ENCODE measurements at places on chromosomes 2 and 18. TPM values are rescaled to one million over a fixed set of nuclear protein-coding genes. Genes with fewer than 3 reads are reported as not detected.

LINC00305 gene
- total RNA-seq, result not detected

TUBB8B gene
- not detected for total RNA-seq

TWSG1 gene
- 30.3 TPM for total RNA-seq

ODC1 gene
- 99.7 TPM for total RNA-seq

SCN7A gene
- 50.6 TPM for total RNA-seq

ZNF385B gene
- total RNA-seq, result 1.0 TPM

REG3G gene
- total RNA-seq, result not detected

POMC gene
- total RNA-seq, result 4.2 TPM

NAPG gene
- total RNA-seq, result 25.1 TPM

GKN1 gene
- not detected for total RNA-seq

RASGRP3 gene
- 49.1 TPM for total RNA-seq

CNDP1 gene
- total RNA-seq, result not detected

KRTCAP3 gene
- not detected for total RNA-seq

CCDC68 gene
- total RNA-seq, result 0.52 TPM

GALR1 gene
- total RNA-seq, result not detected

ARPC2 gene
- total RNA-seq, result 172 TPM

DIPK1C gene
- total RNA-seq, result 5.2 TPM

KLHL41 gene
- 2,637 TPM for total RNA-seq

PROC gene
- total RNA-seq, result not detected

RAD51AP2 gene
- not detected for total RNA-seq

ANKRD39 gene
- 3.7 TPM for total RNA-seq

PROKR1 gene
- total RNA-seq, result 0.52 TPM

CLEC4F gene
- total RNA-seq, result not detected

TUBA4B gene
- total RNA-seq, result not detected

DHRS9 gene
- 2.1 TPM for total RNA-seq

SNRPD1 gene
- 14.1 TPM for total RNA-seq

ZNF396 gene
- total RNA-seq, result 1.6 TPM

MOGAT1 gene
- total RNA-seq, result not detected

SNTG2 gene
- total RNA-seq, result under 0.01 TPM

ZC3H6 gene
- 4.7 TPM for total RNA-seq

SCN9A gene
- total RNA-seq, result 14.1 TPM

ACMSD gene
- not detected for total RNA-seq

CDCA7 gene
- 9.9 TPM for total RNA-seq

GRB14 gene
- 5.7 TPM for total RNA-seq

CPLX4 gene
- total RNA-seq, result not detected

EML6 gene
- 10.4 TPM for total RNA-seq

REEP1 gene
- 24.0 TPM for total RNA-seq

BCL11A gene
- 4.2 TPM for total RNA-seq

TMEM18 gene
- 20.9 TPM for total RNA-seq

HRH4 gene
- total RNA-seq, result not detected

RBFA gene
- total RNA-seq, result 30.8 TPM

All from skeletal muscle tissue (tissue), 5 donors.